CD4-positive, alpha-beta T cell treated with Interleukin-15 for 1 hour (primary cell): ENCODE measurements at places on chromosomes 1 and 21.

- DNase-seq: no peak
These were observed 3.2 kb downstream of the SLC1A7 start for GRCh38 chr1:53138991-53139884.

DNA sequence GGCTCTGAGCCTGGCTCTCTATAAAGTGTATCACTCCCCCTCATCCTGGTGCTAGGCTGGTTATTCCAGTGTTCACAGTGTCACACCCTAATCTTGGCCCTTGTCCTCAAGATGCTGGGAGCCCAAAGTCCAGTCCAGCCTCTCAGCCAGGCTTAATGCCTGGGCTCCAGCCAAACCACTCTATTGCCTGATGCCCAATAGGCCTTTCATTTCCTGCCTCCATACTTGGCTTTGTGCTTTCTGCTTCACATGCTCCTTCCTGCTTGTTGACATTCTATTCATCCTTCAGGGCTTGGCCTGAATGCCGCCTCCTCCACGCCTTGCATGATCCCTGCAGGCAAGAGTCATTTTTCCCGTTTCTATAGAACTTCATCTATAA is 1.7 kb downstream of the KLHDC8A start:
- no peak for DNase-seq

DNA sequence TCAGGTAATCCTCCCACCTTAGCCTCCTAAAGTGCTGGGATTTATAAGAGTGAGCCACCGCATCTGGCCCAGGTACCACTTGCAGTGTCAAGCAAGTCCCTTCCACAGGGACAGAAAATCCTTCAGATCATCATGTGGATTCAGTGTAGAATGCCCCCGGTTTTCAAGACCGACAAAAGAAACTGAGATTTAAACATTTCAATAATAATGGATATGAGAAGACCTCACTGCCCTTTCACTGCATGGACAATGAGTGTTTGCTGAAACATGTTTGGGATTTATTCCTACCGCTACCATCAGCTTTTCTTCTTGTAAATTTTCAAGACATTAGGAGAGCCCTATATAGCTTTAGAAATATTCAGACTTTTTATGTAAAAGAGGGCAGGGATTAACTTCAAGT is 41.5 kb downstream of the HTR6 start:
- DNase-seq: no peak

GRCh38 chr1:41927118-41927517 is 8.4 kb upstream of the HIVEP3 start:
- DNase-seq: no peak

DNA sequence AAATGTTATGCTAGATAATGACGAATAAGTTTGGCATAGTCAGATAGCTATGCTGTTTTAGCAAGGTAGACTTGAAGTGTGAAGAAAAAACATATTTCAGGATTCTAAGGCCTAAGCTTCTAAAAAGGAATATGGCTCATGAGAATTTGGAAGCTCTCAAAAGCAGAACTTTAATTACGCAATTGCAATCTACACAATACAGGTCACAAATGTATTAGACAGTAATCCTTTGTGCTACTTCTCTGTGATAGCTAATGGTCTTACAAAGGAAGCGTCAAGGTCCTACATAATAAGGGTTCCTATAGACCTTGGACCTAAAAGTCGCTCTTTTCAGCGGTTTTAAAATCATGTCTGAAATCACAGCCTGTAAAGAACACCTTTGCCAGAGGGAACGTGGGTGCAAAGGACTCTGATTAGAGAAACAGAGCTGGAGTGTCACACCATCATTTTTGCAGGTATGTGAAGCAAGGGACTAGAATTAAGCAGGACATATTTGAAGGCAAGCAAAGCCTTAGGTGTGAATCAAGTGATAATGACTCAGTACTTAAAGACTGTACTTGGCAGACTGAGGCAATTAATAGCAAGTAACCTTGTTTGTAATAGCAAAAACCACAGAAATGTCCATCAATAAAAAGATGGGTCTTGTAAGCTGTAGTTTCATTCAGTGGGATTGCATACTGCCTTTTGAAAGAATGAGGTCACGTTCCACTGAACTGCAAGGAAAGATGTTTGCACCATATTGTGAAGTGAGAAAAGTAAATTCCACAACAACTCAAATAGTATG is 420.2 kb downstream of the KCTD3 start:
- no peak for DNase-seq

DNA sequence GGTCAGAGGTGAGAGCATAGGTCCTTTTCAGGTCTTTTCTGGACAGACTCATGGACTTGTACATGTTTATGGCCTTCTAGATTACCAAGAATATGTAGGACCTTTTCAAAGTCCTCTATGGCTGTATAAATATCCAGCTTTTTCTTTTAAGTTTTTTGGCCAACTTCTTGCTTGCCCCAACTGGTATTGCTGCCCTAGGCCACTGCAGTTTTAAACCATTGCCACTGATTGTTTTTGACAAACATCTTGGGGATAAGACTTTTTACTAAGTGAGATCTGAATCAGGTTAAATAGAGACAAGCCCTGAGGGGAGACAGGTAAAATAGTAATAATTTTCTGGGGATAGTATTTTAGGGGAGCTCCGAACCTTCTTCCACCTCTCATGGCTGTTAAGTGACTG is 14.8 kb upstream of the DDR2 start:
- DNase-seq: no peak

DNA sequence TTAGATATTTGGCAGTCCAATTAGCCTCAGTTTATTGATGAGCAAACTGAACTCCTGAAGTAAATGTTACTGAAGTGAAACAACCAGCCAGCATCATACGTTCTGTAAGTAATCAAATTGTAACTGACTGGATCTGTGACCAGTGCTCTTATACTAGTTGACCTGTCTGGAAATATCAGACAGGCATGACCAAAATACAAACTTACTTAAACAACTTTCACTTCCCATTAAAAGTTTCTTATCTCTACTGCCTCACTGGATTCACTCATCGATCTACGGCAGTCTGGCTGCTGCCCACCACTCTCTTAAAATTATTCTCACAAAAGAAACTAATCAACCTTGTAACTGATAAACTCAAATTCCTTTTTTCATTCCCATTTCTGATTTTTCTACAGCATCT is 56.4 kb downstream of the WDR3 start:
- DNase-seq: no peak

- DNase-seq: peak; percentile 69
These were observed 57.5 kb downstream of the CD247 start for GRCh38 chr1:167460836-167461235.

- no peak for DNase-seq
These were observed 79.6 kb upstream of the CTTNBP2NL start for GRCh38 chr1:112316254-112316913.

- DNase-seq: no peak
These were observed 42.0 kb downstream of the COLGALT2 start for GRCh38 chr1:183995322-183996039.
